ENCODE measurements at places on chromosomes 7 and 10.

DNA sequence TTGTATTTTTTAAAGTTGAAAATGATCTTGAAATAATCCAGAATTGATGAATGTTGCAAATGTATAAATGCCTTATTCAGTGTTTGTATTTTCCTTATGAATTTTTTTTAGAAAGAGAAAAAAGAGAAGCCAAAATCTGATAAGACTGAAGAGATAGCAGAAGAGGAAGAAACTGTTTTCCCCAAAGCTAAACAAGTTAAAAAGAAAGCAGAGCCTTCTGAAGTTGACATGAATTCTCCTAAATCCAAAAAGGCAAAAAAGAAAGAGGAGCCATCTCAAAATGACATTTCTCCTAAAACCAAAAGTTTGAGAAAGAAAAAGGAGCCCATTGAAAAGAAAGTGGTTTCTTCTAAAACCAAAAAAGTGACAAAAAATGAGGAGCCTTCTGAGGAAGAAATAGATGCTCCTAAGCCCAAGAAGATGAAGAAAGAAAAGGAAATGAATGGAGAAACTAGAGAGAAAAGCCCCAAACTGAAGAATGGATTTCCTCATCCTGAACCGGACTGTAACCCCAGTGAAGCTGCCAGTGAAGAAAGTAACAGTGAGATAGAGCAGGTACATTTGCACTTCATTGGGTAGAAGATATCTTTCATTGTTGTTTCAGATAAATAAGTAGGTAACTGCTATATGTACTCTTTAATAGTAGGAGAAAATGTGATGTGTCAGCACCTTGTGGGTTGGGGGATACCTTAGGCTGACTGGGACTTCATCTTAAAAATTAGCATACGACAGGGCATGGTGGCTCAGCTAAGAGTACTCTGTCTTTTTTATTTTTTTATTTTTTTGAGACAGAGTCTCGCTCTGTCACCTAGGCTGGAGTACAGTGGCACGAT is 3.9 kb downstream of the DDX21 start:
- DNase-seq = no peak

DNA sequence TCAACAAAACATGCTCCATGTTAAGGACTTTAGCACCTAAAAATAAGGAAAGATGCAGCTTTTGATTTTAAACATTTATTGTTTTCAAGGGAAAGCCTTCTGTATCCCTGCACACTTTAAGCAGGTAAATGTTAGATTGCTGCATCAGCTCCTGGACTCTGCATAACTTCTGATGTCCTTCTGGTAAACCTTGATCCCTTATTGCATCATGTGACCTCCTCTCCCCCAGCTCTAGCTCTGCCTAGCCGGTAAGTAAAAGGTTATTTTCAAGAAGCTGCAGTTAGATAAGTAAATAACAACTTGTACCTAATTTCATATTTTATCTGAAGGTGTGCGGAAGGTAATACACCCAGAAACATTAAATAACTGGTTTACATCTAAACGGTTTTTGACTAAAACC is 37.5 kb downstream of the PDK4 start:
- no peak for DNase-seq

DNA sequence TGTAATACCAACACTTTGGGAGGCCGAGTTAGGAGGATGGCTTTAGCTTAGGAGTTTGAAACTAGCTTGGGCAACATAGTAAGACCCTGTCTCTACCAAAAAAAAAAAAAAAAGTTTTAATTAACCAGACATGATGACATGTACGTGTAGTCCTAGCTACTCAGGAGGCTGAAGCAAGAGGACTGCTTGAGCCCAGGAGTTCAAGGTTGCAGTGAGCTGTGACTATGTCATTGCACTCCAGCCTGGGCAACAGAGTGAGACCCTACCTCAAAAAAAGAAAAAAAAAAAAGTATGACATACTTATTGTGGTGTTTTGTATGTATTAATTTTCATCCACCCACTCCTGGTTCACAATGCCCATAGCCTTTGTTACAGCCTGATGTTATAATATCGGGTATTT is 69.7 kb downstream of the GSAP start:
- DNase-seq = no peak

DNA sequence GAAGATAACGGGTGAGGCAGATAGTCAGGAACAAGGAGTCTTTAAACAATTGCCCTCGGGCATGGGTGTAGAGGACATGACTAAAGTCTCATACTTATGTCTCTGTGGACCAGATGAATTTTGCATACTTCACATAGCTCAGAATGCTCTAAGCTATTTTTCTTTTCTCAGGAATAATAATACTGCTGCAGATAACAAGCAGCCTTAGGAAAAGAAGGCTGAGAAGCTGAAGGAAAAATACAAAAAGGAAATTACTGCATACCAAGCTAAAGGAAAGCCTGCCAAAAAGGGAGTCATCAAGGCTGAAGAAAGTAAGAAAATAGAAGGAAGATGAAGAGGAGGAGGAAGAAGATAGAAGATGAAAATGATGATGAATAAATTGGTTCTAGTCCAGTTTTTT is 13.4 kb upstream of the ERCC6 start:
- peak; percentile 84 for DNase-seq

DNA sequence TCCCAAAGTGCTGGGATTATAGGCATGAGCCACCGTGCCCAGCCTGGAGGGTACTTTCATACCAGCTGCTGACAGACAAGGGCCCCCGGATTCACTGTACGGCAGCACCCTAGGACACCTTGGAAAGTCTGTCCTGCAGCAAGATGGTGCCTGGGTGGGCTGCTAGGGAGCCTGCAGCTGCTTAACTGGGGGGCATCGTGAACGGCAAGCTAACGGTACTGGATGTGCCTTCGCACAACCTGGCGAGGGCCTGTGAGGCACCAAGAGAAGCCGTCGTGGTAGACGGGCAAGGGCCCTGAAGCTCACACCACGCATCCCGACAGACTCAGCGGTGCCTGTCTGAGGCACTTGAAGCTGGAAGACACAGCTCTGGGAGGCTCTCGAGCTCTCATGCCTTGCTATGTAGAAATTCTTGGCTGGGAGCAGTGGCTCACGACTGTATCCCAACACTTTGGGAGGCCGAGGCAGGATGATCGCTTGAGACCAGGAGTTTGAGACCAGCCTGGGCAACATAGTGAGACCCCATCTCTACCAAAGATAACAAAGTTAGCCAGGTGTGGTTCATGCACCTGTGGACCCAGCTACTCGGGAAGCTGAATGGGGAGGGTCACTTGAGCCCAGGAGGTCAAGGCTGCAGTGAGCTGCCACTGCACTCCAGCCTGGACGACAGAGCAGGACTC is 9.4 kb downstream of the BRAT1 start:
- no peak for DNase-seq

DNA sequence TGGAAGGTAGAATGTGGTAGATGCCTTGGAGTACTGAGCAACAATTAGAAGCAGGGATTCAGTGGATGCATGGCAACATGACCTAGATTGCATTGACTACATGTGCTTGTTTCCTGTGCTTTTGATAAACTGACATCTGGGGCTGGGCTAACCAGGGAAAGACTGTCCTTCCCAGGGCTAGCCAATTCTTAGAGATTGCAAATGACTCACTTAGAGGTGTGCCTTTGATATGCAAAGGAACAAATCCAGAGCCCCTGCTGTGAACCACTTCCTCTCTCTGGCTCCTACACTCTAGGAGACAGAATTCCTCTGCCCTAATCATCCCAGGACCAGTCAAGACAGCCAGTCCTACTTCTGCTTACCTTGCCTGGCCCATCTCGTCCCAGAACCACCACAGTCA is 651.5 kb downstream of the LRMDA start:
- DNase-seq = peak; percentile 85

- no peak for DNase-seq
Observed at GRCh38 chr7:159148430-159149395, 4.0 kb upstream of the VIPR2 start.

- no peak for DNase-seq
Observed at GRCh38 chr7:91198371-91198770, 65.9 kb upstream of the FZD1 start.

GRCh38 chr7:26865094-26865388 is 651 bp upstream of the SKAP2 start:
- no peak for DNase-seq

DNA sequence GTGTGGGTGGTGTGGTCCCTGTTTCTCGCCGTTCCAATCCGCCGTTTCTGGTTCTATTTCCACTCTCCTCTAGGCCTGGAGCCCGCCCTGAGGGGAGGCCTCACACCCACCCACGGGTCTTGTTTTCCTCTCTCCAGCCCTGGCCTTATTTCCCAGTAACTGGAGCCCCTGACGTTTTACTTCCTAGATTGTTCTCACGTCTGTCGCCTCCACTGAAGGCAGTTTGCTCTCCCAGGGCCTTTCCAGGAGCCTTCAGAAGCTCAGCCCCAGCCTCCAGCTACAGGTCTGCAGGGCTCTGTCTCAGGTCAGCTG is 30.6 kb downstream of the CFAP46 start:
- DNase-seq = no peak

DNA sequence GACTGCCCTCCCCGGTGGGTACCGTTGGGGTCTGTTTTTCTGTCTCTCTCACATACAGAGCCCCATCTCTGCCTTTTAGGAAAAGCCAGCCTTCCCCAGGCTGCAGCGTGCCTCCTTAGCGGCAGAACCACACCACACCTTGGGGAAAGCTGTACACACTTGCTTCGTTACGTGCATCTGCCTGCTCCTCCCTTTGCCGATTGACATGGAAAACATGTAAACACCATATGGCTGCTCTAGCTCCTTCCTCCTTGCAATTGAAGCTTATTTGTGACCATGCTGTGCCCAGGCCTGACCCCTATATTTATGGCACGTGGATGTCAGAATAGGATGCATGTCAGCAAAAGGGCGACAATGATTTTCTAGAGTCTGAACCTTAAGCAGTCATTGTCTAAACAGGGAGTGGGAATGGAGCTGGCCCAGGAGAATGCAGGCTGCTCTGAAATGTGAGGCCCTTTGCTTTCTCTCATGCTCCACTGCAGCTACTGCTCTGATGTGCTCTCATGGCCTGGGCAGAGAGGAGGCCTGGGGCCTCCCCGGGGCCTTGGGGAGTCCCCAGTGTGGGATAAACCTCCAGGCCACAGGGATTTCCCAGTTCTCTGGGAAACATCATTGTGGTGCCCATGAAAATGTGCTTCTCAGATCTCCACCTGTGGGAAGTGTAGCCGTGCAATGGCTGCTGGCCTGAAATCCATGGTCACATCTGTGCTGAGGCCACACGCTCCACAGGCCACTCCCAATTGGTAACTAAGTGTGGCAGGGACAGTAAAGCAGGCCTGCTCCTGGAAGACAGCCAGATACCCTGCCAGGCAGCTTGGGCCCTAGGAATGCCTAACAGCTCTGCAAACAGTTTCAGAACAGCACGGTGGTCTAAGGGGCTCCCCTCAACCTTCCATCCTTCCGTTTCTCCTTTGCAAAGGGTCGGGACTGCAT is 18.6 kb downstream of the PDE6C start:
- DNase-seq = no peak

DNA sequence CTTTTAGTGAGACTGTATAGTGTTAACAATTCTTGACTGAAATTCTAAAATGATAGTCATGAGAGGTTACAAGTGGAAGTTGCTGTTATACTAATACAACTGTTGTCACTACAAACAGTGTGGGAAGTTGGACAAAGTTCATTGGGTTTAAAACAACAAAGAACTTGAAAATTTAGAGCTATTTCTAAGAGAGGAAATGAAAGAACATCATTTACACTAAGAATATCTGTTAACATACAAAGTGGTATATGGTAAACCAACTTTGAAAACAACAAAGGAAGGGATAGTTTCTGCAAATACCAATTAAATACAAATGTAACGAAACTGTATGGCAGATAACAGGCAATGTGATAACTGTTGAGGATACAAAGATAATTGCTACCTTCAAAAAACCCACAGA is 11.6 kb downstream of the MTPN start:
- DNase-seq = no peak

DNA sequence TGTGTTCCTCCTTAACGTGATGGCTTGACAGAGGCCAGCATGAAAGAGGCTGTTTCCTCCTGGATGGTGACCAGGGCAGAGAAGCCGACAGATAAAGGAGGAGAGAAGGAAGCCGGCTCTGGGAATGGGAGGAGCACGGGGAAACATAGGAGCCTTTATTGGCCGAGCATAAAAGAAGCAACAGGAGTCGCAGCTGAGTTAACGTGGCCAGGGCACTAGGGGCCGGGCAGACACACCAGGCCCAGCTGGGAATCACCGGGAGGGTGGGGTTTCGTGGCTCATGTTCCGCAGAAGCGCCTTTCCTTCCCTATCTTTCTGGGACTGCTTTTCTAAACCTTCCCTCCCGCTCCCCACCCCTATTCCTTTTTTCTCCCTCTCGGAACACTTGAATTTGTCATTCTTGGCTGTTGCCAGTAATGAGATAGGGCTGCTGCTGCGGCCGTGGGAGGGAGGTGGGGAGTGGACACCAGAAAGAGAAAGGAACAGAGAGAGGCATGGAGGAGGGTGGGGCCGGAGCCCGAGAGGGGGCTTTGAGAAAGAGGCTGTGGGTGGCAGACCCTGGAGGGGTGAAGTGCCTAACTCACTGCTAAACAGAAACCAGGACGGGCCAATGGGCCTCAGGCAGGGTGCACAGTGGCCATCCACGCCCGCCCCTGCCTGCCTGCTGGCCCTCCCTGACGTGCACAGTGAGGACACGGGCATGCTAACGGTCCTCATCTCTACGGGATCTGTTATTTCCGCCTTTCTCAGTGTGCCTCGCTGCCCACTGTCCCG is 65.2 kb downstream of the COL13A1 start:
- no peak for DNase-seq

DNA sequence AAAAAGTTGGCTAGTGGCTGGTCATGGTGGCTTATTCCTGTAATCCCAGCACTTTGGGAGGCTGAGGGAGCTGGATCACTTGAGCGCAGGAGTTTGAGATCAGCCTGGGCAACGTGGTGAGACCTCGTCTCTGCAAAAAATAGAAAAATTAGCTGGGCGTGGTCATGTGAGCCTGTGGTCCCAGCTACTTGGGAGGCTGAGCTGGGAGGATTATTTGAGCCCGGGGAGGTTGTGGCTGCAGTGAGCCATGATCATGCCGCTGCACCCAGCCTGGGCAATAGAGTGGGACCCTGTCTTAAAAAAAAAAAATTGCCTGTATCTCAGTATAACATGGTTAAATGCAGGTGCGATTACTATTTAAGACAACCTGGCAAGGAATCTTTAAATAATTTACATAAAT is 61.0 kb downstream of the ADD3 start:
- DNase-seq = no peak

- DNase-seq = no peak
Observed at GRCh38 chr10:88227342-88228018, 355.6 kb downstream of the RNLS start.

DNA sequence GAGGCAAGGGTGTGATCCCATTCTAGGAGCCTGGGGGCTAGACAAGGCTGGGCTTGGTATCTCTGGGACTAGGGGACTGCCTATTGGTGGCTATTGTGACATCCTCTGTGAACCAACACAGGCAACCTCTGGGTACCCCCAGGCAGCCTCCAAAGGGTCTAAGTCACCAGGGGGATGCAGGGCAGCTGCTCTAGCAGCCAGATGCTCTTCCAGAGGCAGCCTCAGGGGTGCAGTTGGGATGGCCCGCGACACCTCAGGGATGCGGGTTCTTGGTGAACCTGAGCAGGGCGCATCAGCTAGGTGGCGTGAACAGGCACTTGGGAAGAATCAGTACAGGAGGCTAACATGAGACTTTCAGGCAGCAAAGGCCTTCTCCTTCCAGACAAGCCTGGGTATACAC is 1.6 kb upstream of the TMEM120A start:
- DNase-seq = no peak

GRCh38 chr10:133365461-133366129 is 7.6 kb downstream of the ECHS1 start:
- no peak for DNase-seq

Data from SW 1271 (cell line).